ENCODE measurements at places on chromosomes 2 and 18.
A peak's percentile ranks its signal among the peaks of the same experiment; 100 is the strongest.

DNA sequence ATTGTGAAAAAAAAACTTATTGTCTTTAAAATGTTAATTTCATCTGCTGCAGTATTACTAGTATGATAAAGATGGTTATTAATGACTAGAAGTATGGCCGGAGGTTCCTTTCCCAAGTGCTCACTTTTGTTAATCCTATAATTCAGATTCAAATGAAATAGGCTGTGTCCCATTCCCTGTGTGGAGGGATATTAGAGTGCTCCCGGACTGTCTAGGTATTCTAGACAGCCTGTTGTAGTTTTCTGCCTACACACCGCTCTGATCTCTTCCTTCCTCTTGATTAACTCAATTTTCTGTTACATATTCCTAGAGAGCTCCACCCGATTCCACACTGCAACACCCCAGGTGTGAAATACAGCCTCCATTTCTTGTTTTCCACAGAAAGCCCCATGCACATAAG, 15.4 kb upstream of the DSC3 start:
- DNase-seq = no peak

DNA sequence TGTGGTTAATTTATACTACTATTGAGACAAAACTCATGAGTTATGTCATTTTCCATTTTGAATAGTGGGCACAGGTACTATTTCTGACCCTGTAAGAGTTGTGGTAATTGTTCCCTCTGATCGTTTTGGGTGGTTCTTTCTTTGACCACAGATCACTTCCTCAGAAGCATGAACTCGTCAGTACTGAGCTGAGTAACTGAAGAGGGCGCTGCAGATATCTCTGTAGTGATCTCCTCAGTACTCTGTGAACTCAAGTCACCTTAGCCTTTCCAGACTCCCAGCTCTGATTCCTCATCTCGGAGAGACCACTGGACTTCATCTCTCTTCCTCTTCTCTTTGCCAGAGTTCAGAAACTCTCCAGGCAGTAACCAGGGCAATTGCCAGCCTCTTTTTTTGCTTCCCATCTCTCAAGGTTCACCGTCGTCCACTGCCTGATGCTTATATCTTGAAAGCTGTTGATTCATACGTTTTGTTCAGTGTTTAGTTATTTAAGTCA, 9.4 kb upstream of the IL1RL1 start:
- DNase-seq = peak; percentile 53

- DNase-seq = no peak
Measured at GRCh38 chr2:26650713-26651469, 9.7 kb upstream of the CIB4 start.

- no peak for DNase-seq
Measured at GRCh38 chr2:102737431-102737830, 24.4 kb upstream of the TMEM182 start.

- DNase-seq = no peak
Measured at GRCh38 chr18:23701017-23701416, 11.8 kb downstream of the LAMA3 start.

DNA sequence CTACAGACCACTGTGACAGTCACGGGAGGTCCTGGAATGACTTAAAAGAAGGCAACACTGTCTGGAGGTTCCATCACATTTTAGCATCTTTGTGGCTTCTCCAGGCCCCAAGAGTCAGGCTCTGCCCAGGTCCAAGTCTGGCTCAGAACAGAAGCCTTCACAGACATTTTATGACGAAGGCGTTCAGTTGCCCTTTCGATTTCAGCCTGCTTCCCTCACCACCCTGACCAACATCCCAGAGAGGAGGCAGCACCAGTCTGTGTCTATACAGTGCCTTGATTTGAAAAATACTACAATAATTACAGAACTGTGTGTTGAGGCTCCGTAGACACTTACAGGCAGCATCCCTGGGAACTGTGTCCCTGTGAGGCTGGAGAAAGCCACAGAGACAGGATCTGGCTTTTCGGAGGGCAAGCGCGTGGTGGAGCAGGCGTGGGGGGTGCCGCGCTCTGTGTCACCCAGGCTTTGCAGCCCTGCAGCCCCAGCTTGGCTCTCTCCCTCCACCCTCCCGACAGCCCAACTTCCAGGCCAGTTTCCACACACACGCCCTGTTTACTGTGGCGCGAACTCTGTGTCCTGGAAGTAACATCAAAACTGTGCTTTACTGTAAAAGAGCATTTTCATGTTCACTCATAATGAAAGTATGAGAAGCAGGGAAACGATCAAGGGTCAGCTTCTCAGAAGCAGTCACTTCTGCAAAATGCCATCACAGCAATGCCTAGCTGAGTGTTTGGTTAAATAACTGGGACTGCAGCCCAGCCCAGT, 153.5 kb upstream of the ALKAL2 start:
- DNase-seq = no peak

DNA sequence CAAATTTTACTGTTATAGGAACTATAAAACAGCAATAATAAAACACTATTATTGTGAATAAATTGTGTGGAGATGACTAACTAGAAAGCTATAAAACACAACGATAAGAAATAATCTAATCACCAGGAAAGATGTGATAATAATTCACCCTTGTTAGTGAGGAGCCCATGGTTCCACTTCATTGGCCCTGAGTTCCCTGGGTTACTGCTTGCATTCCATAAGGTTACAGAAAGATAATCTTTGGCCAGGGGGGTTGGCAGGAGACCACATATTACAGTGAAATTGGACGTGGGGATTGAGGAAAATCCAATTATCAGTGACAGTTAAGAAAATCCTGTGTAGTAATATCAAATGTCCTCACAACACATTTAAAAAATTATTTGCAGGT, 2.5 kb upstream of the CPO start:
- DNase-seq = no peak

GRCh38 chr2:86193901-86194567, 1.2 kb downstream of the IMMT start:
- DNase-seq = no peak

- no peak for DNase-seq
Measured at GRCh38 chr18:43571078-43571689, 293.9 kb upstream of the SYT4 start.

- no peak for DNase-seq
Measured at GRCh38 chr18:23629444-23629946, 33.2 kb downstream of the ANKRD29 start.

GRCh38 chr18:48066225-48066652, 135.8 kb upstream of the SMAD2 start:
- DNase-seq = no peak

DNA sequence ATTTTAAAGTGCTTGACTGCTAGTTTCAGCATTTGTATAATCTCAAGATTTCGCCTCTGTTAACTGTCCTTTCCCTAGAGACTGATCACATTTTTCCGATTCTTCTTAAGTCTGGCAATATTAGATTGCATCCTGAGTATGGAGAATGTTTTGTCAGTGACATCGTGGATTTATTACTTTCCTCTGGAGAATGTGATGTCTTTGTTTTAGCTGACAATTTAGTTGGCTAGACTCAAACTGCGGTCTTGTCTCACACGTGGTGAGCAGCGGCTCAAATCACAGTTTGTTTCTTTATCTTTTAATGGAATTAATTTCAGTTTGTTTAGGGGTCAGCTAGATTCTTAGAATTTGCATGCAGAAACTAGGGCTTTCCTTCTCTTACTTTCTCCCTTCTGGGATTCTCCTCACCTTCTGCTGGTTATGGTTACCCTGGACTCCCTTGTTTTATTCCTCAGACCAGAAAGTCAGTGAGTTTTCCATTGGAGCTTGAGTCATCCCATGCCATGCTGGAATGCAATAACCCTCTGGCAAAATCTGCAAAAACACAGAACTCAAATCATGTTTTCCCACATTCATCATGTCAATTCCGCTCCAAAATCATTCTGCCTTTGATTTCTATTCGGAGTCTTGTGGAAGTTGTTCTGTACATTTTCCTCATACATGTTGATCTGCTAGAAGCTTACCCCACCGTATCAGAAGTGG, 327.2 kb upstream of the TRIB2 start:
- no peak for DNase-seq

DNA sequence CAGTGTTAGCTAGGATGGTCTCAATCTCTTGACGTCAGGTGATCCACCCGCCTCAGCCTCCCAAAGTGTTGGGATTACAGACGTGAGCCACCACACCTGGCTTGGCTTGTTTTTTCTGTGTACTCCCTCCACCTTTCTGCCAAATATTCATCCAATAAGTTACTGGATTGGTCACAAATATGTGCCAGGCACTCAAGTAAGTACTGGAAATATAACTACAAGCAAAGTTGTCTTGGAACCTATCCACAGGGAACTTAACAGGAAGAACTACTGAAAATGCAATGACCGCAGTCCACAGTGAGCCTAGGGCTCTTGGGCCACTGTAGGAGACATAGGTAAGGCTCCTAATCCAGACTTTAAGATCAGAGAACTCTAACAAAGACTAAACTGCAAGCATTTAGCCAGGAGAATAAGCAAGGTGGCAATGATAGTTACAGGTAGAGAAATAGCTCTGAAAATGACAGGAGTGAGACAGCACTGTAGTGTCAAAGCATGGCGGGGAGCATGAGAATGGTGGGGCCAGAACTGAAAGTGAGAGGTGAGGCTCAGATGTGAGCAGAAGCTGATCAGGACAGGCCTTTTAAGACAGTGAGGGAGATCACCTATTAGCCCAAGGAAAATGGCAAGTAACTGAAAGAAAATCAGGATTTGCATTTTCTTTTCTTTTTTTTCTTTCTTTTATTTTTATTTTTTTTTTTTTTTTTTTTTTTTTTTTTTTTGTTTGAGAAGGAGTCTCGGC, 252.1 kb downstream of the RBM43 start:
- no peak for DNase-seq

- DNase-seq = no peak
Measured at GRCh38 chr2:64423303-64423702, 30.7 kb upstream of the LGALSL start.

- no peak for DNase-seq
Measured at GRCh38 chr2:177669625-177670330, 277.2 kb downstream of the AGPS start.

DNA sequence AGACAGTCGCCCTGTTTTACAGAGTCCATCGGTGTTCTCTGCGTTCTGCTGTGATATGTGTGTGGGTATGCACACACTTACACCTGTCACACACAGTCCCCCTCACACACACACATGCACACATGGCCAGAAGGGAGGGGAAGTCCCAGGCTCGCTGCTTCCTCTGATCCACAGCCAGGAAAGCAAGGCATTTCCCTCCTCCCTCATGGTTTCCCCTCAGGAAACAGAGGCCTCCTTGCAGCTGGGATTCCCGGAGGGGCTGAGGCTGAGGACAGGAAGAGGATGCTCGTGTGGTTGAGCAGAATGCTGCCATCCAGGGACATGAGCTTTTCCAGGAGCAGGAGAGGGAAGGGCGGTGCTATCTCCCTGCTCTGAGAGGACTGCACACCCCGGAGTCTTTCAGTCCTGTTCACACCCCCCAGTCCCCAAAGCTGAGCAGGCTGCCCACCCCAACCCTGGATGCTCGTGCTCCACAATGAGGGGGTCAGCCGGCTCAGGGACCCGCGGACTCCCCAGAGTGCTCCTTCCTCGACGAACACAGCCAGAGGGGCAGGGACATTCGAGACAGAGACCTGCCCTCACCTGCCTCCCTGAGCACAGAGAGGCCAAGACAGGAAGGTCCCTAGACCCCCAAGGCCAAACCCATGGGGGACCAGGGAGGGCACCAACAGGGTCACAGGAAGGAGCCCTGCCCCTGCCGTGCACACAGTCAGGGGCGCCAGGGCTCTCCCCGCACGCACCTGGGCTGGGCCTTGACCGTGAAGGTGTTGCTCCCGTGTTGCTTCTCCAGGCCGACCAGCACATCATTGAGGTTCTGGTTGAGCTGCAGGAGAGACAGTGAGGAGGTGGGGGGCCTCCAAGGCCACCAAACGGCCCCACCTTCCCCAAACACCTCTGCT, 45.3 kb downstream of the BIN1 start:
- no peak for DNase-seq

GRCh38 chr18:73670039-73670438, 477.6 kb downstream of the FBXO15 start:
- no peak for DNase-seq

- no peak for DNase-seq
Measured at GRCh38 chr2:138779781-138780445, at the start of gene NXPH2. Gene NXPH2 (minus strand): TSS chr2:138780390. CDS start chr2:138780241, 149 bp downstream.

GRCh38 chr2:26692279-26692896, at the start of gene KCNK3:
Gene KCNK3 (plus strand): TSS chr2:26692722. CDS start chr2:26692876, 154 bp downstream.
- peak; percentile 59 for DNase-seq

GRCh38 chr2:186991766-186992417, 142.9 kb upstream of the ZSWIM2 start:
- no peak for DNase-seq

GRCh38 chr18:48772457-48772856, 178.3 kb downstream of the SMAD7 start:
- DNase-seq = no peak

- no peak for DNase-seq
Measured at GRCh38 chr2:129469871-129470270, 509.6 kb upstream of the RAB6C start.

GRCh38 chr2:107648781-107649404, 177.8 kb upstream of the RGPD4 start:
- no peak for DNase-seq

GRCh38 chr2:169520896-169521295, 11.4 kb downstream of the KLHL41 start:
- DNase-seq = no peak

DNA sequence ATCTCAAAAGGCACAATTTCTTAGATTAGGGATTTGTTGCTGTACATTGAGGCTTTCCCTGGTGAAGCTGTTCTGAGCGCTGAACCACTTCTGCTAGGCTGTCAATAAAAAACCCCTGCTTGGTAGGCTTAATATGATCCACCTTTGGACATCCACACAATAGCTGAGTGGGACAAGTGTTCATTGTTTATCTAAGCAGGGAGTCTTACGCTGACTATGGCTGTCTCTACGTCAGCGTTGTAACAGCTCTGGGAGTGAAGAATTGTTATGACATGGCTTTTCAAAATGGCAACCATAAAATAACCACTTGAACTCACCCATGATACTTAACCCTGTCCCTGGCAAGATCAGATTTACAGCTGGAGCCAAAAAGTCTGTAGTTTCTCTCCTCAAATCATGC, 111.5 kb upstream of the SULT1C3 start:
- no peak for DNase-seq

DNA sequence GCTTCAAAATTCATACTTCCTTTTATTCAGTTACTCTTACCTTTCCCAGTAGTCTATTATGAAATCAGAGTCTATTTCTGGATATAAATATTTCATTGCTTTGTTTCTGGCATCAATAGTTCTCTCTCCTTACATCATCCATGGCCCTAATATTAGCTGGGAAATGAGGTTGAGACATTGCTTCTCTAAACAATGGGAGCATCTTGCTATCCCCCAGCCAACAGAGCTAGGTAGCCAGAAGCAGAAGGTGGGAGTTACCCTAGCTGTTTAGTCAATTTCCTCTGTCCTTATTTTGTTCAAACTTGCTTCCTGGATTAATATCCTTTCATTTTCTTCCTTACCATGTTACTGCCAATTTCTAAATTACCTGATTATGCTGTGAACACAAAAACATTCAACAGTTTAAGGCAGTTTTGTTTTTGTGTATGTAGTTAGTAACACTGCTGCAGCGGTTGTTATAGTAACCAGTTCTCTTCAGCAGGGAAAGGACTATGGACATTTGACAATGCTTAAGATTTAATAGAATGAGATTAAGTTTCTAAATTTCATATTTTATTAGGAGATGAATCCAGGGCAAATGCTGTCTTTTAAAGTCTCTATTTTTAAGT, 160.5 kb upstream of the KCNJ3 start:
- DNase-seq = no peak

- DNase-seq = no peak
Measured at GRCh38 chr2:113018509-113018908, 13.2 kb downstream of the IL36A start.

Data from stimulated activated naive CD8-positive, alpha-beta T cell treated with anti-CD3 and anti-CD28 coated beads, Interleukin-15, Interleukin-2, amounts not matched to agents 100 U/mL and 50 U/mL, for 24 hours (primary cell).